ENCODE measurements at places on chromosomes 2 and 18.

DNA sequence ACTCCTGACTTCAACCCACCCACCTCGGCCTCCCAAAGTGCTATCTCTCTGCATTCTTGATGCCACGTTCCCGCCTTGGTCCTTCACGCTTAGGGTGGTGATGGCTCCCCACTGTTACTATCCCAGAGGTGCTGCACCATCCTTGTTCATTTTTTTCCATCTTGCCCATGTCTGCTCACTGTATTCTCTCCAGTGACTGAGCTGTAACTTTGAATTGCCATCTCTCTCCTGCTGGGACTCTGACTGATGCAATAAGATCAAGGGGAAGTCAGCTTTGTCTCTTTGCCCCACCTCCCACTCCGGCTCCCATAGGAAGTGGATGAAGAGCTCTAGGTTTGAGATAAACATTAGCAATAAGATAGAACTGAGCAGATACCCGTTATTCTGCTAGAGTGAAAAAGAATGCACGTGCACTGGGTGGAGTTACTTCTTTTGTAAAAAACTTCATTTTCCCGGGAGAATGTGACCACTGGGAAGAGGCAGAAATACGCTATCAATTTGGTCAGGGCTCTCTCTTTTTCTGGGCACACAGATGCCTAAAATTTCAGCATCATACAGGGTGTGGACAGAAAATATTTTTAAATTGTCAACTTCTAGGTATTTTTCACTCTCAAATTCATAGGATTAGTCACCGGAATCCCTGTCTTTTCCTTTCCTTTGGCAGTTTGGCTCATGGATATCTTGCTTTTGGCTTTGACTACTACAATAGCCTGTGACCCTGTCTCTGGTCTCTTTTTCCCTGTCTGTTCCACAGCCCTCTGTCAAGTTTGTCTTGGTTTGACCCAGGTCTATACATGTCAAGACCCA lies 105.4 kb downstream of the POLR1A start:
- no peak for DNase-seq

DNA sequence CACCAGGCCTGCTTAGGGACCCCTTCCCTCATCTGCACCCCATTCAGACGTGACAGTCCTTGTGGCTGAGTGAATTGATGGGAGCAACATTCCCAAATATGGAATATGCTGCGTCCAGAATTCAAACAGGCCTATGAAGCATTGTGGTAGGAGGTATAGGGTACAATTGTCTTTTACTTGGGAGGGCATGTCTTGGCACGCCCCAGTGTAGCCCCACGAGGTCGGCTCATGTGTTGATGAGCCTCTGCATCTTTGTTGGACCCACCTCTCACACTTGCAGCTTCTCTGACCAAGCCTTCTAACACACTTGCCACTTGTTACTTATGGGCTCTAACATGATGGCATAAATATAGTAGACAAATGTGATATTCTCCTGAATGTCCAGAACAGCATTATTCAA lies 1.6 kb downstream of the TIMM21 start:
- DNase-seq, result no peak

DNA sequence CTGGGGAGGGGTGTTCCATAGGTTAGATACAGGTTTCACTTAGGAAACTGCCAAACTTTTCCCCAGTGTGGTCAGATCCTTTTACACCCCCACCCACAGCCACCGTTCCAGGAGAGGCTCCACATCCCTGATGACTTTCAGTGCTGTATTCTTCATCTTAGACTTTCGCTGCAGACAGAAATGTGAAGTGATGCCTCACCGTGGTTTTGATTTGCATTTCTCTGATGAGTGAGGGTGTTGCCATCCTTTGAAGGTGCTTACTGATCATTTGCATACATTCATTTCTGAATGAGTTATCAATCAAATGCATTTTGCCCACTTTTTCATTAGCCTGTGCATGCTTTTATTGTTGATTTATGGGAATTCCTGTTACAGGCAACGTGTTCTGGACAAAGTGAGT lies 14.9 kb downstream of the COPS9 start:
- DNase-seq, result no peak

DNA sequence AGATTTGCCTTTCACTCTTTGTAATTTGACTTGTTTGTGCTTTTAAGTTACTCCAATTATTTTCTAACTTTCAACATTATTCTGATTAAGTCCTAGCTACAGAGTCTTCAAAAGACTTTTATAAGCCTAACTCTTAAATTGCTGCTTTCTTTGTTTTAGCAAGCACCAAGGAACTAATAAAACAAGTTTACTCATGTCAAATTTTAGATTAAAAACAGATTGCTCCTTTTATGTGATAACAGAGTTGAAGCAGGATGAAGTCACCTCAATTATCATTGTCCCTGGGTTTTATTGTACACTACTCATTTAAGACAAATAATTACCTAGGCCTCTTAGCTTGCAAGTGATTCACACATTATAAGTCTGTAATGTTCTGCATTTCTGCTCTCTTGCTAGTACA lies 678.4 kb downstream of the ERBB4 start:
- DNase-seq, result no peak

GRCh38 chr2:63424329-63425078 lies 163.8 kb downstream of the WDPCP start:
- DNase-seq, result peak; percentile 22

GRCh38 chr2:46193356-46193755 lies 103.9 kb upstream of the EPAS1 start:
- DNase-seq, result no peak

GRCh38 chr2:59190518-59190917 lies 949.4 kb upstream of the FANCL start:
- DNase-seq, result no peak

DNA sequence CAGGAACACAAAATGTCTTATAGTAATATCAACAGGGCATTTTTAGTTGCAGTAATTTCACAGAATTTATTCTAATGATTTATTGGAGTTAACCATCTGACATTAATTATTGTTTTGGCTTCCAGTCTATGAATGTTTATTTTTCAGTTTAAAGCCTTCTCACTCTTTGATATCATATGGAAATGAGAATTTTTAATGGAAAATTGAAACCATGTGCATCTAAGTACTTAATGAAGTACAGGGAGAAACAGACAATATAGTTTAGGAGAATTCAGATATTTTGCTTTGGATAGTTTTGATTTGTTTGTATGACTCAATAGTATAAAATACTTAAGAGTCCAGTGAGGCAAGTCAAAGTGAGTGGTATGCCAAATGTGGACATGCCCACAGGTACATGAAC lies 126.1 kb downstream of the OLA1 start:
- no peak for DNase-seq

DNA sequence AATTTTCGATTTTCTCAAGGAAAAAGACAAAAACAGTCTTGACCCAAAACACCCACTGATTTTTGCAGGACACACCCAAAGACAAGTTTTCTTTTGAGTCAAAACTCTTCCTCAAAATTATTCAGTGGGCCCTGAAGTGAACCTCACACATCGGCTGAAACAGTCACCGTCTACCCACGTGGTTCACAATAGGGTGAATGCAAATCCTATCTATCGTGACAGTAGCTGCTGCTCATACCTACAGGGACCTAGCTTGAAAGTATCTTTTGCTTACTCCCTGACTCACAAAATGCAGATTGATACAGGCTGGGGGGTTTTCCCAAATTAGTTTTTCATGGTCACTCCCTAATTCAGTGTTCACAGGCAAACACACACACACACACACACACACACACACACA lies 10.7 kb upstream of the CD226 start:
- DNase-seq, result no peak

DNA sequence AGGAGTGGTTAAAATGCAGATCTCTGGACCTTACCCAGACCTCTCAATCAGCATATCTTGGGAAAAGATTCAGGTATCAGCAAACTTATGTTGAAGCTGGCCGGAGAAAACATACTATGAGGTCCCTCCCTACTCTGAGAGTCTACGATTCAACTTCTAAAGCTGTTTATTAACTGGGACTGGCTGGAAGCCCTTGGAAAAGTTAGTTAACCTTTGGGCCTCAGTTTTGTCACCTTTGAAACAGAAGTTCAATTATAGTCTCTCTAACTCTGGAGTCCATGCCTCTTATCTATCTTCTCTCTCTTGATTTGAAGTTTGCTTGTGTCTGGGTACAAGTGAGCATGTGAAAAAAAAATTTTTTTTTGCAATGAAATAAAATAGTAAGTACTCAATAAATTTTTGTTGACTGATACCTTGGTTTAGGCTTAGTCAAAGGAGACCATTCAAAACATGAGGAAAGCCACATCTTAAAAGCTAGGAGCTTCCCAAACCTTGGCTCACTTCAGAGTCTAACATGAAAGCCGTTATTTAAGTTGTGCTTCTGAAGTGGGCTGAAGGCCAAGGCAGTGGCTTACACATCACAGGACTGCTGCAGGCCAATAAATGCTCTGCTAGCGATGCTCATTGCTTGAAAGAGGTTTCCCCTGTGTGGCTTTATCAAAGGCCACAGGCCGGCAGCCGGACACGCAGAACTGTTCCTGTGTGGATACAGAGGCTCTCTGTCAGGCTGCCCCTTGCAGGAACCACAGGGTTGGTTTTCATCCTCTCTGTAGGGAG lies 110.6 kb upstream of the FAM136A start:
- no peak for DNase-seq

- no peak for DNase-seq
Observed at GRCh38 chr2:81073412-81073811, 768.9 kb upstream of the LRRTM1 start.

DNA sequence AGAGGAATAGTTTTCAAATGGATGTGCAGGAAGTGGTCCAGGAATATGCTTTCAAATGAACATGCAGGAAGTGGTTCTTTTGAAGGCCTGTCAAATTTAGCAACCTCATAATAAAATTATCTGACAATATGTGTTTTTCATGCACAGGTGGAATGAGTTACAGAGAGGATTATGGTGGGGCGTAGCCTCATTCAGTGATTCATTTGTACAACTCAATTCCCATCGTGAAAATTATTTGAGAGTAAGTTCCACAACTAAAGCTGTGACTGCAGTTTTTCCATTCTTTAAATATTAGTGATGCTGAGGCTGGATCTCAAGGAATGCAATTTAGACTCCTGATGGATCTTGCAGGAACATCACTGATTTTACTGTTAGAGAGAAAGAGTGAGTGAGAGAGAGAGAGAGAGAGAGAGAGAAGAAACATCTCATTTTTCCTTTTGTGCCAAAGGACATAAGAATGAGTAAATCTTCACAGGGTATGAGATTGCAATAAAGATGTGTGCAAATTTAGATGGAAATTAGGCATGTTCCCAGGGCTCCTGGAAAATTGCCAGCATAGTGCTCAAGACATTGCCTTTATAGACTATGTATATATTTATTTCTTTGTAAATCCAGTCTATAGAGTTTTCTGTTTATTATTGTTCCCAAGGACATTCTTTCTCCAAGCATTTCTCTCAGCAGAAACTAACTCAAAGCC lies 394.9 kb upstream of the ZEB2 start:
- no peak for DNase-seq

GRCh38 chr2:128139624-128140023 lies 48.6 kb downstream of the UGGT1 start:
- DNase-seq, result no peak

- DNase-seq, result no peak
Observed at GRCh38 chr2:64666810-64667438, 13.2 kb upstream of the SERTAD2 start.

GRCh38 chr2:114609801-114610200 lies 167.4 kb downstream of the DPP10 start:
- no peak for DNase-seq

- DNase-seq, result no peak
Observed at GRCh38 chr2:173520918-173521317, 166.2 kb downstream of the CDCA7 start.

DNA sequence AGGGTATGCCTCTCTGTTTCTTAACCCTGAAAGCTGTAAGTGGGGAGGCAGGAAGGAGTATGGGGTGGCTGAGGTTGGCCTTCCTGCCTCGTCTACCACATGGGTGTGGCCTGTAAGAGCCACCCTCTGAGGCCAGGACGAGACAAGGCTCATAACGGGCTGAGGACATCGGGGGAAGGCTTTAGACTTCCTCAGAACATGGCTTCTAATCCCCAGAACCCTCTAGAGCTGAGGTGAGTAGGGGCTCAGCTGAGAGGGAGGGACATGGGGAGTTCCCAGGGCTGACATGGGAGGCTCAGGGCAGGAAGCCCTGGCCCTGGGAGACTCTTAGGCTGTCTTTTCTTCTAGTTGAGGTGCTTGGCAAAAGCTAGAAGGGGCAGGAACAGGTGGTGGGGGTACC lies 36.7 kb downstream of the EMX1 start:
- no peak for DNase-seq

DNA sequence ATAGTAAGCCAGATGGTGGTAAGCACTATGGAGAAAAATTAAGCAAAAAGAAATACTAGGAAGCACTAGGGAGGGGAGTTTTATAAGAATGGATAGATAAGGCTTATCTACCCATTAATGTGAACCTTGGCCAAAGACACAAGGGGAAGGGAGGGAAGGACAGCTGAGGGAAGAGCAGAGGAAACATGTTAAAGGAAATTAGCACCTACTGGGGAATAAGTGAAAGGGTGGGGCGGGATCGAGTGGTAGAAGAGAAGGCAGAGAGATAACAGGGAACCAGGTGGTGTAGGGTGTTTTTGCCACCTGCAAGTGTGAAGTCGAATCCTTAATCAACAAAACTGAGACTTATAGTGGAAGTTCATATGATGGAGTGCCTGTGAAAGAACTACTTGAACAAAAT lies 1.7 kb downstream of the UNC80 start:
- peak; percentile 41 for DNase-seq

GRCh38 chr18:40559556-40559955 lies 1395.5 kb upstream of the PIK3C3 start:
- no peak for DNase-seq

DNA sequence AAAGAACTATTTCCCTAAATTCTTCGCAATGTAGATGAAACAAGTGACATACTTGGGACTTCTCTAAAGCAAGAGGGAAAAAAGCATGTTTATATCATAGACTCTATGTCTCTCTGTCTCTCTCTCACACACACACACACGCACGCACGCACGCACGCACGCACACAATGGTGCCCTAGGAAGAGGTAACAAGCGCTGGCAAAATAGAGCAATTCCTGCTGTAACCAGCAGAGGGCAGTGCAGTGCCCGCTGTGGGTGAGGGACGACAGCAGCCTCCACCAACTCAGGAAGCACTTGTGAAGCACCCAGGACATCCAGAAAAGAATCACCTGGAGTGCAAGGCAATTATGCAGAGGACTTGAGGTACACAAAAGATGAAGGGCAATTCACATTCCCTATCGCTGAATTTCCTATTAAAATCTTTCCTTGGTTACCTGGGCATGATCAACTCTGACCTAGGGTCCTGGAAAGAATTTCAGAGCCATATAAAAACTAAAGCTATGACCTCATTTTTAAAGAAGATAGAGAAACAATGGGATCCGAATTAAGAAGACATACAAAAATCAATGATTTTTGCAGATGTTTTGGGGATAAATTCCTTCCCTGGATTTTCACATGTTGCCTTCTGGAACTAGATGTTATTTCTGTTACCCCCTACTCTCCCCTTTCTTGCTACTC lies 166.4 kb downstream of the PDE11A start:
- peak; percentile 11 for DNase-seq

- no peak for DNase-seq
Observed at GRCh38 chr2:65625982-65626381, 193.6 kb upstream of the SPRED2 start.
